Caki2 (cell line): ENCODE measurements at places on chromosomes 2 and 18. TPM values are rescaled to one million over a fixed set of nuclear protein-coding genes. Genes with fewer than 3 reads are reported as not detected.

ALK gene
- total RNA-seq, result not detected in 2 replicates

UGT1A7 gene
- total RNA-seq, result 39.2 and 45.3 TPM in 2 replicates

SLC8A1 gene
- 9.6 and 12.4 TPM in 2 replicates for total RNA-seq

FBXO15 gene
- total RNA-seq, result 0.10 and 2.0 TPM in 2 replicates

CRYBA2 gene
- total RNA-seq, result not detected in 2 replicates

AQP12B gene
- total RNA-seq, result not detected in 2 replicates

GRCh38 chr2:11711354-11711716, 35.1 kb upstream of the LPIN1 start:
- no peak for DNase-seq

DNA sequence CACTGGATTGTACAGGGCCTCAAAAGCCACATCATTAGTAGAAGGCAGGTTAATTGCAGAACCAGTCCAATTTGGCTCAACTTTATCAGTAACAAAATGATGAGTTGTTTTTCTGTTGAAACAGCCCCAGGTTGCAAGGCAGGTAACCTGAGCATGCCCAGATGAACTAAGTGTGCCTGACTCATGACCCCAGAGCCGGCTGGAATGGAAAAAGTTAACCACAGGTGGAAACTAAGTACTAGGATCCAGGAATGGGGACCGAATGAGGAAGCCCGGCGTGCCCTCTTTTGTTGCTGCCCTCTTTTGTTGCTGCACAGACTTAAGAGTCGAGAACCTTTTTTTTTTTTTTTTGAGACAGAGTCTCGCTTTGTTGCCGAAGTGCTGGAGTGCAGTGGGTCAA, 79.5 kb upstream of the YWHAQ start:
- no peak for DNase-seq

DNA sequence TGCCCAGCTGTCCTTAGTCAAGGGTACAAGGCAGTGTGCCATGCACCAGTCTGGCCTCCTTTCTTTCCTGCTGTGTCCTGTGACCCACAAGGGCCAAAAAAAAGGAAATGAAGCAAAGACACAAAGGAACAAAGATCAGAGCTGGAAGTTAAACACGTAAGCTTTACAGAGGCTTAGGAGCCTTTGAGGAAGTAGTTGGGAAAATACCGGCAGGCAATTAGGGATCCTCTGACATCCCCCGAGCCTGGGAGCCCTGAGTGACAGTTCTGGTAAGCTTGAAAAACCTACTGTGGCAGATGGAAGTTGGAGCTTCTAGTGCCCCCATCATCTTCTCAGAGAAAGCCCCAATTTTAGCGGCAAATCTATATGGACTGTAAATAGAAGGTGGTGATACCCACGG, 78.5 kb downstream of the SPRED2 start:
- DNase-seq, result no peak

DNA sequence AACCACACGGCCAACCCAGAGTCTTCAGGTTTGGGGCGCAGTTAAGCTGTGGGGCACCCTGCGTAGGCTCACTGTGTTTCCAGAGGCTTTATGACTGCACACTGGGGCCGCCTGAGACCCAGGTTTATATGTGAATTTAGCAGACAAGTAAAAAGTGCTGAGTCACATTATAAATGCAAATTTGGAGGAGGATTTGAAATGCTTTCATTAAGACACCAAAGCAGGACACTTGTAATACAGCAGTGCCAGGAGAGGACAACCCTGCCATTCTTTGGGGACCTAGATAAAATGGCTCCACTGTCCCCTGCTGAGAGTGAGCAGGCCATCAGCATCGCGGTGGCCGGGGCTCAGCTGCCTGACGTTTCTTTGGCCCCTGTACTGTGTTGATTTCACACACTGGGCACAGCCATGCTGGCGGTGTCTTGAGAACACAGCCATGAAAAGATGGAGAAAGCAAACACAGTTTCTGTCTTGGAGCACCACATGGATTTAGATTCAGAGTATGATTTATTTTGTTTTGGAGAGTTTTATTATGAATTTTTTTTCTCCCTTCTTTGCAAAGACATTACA, 10.2 kb downstream of the ACKR3 start:
- no peak for DNase-seq

GRCh38 chr2:171587567-171587966, 65.3 kb downstream of the CYBRD1 start:
- no peak for DNase-seq

- no peak for DNase-seq
These were observed 84.9 kb downstream of the PDCL3 start for GRCh38 chr2:100647709-100648108.

DNA sequence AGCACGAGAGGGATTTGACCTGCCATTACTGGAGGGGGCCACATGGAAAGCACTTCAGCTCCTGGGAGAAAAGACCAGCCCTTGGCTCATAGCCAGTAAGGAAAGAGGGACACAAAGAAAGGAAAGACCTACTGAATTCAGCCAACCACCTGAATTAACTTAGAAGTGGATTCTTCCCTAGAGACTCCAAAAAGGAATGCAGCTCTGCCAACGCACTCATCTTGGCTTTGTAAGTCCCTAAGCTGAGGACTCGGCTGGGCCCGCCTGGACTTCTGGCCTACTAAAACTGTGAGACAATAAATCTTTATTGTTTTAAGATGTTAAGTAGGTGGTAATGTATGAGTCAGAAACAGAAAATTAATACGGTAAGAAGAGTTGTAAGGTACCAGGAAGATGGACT, 11.5 kb downstream of the ATF2 start:
- no peak for DNase-seq

GRCh38 chr2:231244382-231245248, 46.2 kb downstream of the ARMC9 start:
- DNase-seq, result no peak

DNA sequence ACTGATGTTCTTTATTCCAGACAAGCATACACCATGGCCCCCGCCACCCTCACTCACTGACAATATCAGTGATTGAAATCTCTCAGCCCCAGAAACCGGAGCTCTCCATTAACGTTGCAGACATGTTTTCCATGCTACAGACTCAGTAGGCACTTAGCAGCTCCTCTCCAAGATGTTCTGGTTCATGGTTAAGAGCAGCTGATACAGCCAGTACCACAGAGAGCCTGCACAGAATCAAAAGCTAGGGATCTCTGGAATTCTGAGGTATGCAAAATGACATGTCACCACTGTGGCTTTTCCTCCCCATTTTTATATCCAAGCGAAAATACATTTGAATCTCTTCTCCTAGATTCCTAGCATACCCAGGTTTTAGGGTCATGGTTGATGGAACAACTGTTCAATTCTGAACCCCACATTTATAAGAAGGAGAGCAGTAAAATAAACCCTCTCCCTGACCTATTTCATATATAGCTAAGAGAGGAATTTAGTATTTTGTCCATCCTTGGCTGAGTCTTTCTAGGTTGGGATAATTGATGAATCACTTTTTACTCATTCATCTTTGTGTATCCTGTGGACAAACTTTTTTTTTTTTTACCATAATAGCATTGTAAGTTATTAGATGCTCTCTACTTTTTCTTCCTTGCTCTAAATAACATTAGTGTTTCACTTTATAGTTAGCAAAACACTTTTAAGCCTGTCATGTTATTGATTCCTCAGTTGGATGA, 488.4 kb upstream of the PIK3C3 start:
- no peak for DNase-seq

DNA sequence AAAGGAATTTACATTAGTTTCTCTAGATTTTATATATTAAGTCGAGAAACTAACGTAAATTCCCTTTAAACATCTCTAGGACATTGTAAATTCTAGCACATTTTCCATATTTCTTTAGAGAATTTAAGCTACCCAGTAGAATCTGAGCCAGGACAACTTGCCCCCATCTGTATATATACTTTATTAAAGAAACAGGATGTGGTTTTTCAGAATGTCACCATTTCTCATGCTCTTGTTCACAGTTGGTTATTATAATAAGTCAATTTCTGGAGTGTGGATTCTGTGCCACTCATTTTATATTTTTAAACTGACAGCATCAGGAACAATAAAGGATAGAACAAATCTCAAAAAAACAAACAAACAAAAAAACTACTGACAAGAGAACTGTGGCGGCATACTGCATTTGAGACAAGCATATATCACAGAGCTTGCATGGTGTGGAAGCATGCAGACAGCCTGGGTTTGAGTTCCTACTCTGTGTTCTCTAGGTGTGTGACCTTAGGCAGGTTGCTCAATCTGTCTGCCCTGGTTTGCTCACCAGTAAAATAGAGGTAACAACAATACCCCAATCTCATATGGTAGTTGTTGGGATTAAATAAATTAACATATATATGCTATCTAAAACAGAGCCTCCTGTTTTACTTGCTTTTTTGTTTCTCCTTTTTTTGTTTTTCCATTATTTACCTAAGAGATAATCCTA, 61.4 kb upstream of the DNER start:
- no peak for DNase-seq

DNA sequence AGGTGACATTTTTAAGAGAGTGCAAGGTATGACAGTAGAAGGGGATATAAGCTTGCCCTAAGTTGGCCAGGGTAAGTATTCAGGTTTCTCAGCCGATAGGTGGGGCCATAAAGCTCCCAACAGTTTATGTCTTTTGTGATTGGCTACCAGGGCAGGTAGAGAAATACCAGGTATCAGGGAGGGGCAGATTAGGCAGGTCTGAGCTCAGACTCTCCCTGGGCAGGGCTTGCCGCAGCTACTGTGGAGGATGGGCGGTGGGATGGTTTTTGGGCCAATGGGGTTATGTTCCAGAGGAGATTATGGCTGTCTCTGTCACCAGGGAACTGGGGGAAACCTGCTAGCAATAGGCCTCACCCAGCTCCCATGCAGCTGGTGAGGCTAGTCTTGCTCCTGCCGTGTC, 211.6 kb downstream of the PTH2R start:
- DNase-seq, result no peak

GRCh38 chr2:221563270-221563985, 8.7 kb downstream of the EPHA4 start:
- no peak for DNase-seq

DNA sequence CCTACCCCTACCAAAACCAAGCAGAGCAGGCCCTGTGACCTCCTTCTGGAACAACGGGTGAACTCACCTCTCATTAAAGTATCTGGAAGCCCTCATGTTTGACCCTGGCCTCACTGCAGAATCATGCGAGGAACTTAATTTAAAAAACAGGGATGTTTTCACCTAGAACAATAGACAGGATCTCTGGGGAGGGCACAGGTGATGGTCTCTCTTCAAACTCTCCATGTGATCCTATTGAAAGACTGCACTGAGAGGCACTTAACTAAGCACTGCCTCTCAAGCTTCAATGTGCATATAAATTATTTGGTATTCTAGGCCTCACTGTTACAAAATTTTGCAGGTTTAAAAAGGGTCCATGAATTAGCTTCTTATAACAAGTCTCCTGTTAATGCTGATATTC, 7.5 kb downstream of the ZNF519 start:
- DNase-seq, result no peak

DNA sequence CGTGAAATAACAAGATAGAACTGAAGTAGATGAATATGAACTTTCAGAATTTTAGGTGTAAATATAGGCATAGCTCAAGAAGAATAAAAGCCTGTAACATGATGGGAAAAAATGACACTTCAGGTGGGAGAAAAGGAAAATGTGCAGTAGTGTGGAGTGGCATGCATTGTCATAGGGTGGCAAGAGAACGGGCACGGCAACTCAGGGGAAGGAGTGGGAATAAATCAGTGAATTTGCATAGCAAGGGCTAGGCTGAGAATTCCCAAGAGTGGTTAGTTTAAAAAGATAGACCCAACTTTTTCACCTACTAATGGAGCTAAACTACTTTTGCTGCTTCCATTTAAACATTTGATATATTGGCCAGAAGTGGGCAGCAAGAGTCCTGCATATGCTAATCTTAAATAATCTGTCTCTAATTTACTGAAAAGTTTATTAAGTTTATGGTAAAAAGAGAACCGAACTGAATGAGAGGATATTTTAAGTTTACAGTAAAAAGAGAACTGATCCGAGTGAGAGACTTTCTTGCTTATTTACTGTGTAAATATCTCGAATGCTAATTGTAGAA, 228.1 kb downstream of the CTNNA2 start:
- no peak for DNase-seq

GRCh38 chr2:28991021-28991420, 9.9 kb downstream of the TOGARAM2 start:
- DNase-seq, result no peak

DNA sequence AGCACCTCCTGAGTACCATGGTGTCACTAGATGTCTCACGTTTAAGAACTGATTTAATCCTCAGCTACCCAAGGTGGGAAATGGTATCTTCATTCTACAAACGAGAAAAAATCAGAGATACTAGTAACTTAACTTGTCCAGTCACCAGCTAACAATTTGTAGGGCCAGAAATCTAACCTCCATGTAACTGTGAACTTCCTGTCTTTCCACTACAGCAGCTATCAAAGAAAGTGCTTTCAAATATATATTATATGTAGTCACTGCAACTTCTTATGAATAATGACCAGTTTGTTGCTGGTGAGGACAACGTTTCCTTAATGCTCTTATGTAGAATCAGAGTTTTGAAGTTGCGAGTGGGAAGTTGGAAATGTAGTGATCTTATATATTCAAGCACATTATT, 1.9 kb downstream of the REV1 start:
- no peak for DNase-seq

DNA sequence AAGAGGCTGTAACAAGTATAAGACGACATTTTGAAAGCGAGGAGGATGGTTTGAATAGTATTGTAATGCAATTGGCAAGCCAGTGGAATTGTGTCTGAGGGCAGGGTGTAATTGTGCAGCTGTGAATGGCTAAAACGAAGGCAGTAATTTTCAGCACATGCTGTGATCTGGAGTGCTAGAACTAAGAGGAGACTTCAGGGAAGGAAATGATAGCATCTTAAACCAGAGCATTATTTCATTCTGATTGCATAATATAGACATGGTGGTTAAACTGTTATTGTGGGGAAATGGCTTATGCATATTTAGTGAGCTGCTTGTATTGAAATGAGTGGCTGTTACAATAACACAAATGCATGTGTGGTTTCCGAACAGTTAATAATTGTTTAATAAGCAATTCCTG, 36.3 kb downstream of the THSD7B start:
- no peak for DNase-seq

DNA sequence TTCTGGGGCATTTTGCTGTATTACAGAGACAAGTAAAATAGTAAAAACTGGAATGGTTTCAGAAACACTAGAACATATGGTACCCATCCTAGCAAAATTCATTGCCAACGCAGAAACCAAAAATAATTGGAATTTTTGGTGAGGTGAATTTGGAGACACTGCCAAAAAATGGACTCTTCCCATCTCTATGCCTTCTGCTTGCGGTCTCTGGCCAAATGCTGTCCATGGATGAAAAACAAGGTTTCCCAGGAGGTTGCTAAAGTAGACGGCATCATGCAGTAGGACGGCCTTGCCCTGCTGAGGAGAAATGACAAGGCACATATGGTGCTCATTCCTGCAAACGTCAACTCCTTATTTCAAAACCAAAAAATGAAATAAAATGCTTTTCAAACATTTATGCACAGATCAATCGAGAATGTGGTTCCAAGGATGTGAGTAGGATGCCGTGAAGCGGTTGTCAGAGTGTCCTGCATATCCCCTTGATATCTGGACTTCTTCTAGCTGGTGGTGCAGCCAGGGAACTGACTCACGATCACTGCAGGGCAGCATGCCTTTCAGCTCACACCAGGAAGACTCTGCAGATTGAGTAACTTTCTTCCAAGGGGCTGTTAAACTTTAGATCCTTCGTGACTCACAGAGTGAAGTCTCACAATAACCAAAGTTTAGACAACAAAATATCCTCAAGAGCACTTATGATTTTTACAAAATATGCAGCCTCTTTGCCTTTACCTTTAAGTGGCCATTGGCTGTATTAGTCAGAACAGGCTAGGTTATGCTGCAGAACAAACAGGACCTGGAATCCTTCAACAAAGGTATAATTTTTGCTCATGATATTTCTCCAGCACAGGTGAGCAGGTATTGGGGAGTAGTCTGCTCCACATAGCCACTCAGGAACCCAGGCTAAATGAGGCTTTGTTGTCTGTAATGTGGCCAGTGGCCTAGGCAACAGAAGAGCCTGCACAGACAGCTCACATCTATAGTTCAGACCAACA, 149.4 kb upstream of the NDUFV2 start:
- DNase-seq, result no peak
